ENCODE measurements at places on chromosomes 5 and 9.

- DNase-seq = no peak
Observed at GRCh38 chr5:143652108-143652700, 159.8 kb upstream of the HMHB1 start.

- DNase-seq = peak; percentile 77
Observed at GRCh38 chr5:172283020-172283861, at the start of gene UBTD2. Gene UBTD2, minus strand, starts transcription at chr5:172283764. Its CDS starts 99 bp downstream, at chr5:172283665.

DNA sequence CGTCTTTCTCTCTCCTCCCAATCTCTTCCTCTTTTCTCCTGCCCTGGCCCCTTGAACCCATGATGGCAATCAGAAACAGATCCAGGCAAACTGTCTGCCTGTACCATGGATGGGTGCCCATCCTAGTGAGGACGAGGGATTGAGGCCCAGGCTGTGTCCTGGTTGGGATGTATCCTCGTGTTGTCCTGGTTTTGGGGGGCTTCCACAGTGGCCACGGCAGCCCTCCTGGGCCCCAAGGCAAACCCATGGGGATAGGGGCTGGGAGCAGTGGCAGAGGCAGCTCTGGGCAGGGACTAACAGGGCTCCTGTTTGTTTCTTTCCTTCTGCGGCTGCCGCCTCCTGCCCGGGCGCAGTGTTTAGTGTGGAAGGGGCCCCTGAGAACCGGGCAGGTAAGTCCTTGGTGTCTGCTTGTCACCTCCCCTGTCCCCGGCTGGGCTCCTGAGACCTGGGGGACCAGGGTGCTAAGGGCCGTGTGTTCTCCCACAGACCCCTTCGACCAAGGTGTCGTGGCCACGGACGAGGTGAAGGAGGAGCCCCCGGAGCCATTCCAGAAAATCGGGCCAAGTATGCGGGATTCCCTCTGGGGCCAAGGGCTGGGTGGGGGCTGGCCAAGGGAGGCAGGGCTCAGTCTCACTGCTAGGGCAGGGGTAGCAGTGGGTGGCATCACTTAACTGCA lies 70.0 kb downstream of the AMBP start:
- DNase-seq = no peak

GRCh38 chr5:78605611-78606010 lies 43.0 kb downstream of the LHFPL2 start:
- DNase-seq = no peak

DNA sequence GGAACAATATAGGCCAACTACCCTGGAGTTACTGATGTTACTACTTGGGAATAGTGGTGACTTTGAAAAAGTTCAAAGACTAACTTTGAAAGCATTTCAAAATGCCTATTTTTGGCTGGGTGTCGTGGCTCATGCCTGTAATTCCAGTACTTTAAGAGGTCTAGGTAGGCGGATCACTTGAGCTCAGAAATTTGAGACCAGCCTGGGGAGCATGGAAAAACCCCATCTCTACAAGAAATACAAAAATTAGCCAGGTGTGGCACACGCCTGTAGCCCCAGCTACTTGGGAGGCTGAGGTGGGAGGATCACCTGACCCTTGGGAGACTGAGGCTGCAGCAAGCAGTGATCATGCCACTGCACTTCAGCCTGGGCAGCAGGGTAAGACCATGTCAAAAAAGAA lies 105.3 kb downstream of the ARRDC3 start:
- DNase-seq = no peak

DNA sequence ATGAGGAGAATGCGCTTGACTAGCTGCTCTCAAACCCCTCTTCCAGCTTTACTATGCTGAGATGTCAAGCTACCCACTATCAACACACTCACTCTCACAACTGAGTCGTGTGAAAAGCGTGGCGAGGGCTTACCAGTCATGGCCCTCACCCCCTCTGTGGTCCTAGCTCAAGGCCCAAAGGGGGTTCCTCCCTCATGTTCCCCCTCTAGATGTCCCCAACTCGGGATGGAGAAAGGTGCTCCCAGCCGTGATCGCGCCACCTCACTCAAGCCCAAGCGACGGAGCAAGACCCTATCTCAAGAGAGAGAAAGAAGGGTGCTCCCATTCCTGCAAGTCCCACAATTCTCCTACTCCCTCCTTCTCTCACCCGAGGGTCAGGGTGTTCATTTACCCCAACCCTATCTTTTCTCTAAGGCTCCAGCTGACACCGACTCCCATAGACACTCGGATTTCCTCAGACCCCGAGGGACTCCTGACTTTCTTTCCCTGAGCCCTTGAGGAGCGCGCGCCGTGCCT lies 559 bp downstream of the SLC38A9 start:
- no peak for DNase-seq

GRCh38 chr9:115882911-115883310 lies 270.7 kb upstream of the PAPPA start:
- no peak for DNase-seq

DNA sequence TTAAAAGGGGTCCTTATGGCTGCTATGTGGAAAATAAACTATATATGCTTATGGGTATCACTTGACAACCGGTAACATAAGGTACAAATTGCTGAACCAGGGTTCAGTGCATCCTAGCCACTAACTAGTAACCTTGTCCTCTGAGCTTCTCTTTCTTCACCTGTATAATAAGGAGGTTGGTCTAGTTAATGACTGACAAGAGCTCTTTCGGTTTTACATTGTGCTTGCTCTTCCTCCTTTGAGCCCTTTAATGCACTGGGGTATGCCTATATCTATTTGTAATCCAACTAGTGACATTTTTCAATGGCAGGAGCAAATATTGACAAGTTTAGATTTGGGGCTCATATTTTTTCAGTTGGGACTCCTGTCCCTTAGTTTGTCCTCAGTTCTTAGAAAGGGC lies 66.1 kb downstream of the NPR3 start:
- no peak for DNase-seq

DNA sequence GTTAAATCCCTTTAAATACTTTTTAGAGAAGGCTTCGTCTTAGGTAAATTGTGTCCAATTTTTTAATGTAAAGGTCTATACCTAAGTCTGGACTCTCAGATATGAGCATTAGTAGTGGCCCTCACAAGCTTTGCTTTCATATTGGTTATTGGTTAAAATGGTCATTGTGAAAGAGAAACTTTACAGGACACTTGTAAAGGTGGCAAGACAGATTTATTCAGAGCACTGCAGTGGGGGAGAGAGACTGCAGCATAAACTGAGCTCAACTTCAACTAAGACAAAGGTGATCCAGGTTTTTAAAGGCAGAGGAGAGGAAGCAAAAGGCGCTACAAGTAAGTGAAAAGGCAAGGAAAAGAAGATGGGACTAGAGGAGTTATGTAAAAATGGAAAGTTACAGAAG lies 157.7 kb downstream of the PARP8 start:
- no peak for DNase-seq

GRCh38 chr5:133232011-133232410 lies 180.2 kb downstream of the HSPA4 start:
- no peak for DNase-seq

DNA sequence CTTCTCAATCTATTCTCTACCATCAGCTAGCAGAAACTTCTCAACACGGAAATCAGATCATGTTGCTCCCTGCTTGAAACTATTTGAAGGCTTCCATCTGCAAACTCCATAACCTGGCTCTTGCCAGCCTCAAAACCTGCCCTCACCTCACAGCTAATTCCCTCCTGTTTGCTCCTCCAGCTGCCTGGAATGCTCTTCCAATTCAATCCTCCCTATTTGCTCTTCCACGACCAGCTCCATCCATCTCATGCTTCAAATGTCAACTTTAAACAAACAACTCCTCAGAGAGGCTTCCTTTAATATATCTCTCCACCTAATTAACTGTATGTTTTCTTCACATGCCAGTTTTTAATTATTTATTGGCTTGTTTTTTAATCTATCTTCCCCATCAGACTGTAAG lies 1.5 kb downstream of the PLAA start:
- no peak for DNase-seq

DNA sequence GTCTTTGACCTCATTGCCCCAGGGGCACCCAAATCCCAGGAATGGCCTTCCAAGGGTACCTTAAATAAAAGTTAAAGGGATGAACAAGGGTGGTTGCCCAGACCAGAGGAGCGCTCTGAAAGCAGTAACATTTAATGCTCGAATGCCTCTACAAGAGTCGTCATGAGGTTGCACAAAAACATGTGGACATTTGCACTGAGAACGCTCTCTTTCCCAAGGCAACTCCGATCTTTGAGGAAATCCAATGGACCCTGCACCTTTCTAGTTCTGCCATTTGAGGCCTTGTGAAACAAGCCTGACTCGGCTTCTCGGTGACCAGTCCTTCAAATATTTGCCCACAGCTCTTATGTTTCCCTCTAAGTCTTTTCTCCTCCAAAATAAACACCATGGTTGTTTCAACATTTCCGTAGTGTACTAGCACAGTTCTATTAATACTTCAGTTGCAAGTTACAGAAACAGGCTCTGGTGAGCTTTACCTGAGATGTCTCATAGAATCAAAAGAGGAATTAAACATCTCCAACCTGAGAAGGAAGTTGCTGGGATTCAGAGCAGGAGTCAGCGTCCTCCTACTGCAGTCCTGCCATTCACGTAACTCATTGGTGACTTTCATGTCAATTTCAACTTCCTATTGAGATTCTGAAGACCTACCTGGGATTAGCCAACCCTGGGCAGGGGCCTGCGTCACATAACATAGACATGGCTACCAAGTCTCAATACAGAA lies 168.8 kb upstream of the RAI14 start:
- no peak for DNase-seq

GRCh38 chr9:133701981-133702797 lies 36.0 kb downstream of the SARDH start:
- peak; percentile 70 for DNase-seq

DNA sequence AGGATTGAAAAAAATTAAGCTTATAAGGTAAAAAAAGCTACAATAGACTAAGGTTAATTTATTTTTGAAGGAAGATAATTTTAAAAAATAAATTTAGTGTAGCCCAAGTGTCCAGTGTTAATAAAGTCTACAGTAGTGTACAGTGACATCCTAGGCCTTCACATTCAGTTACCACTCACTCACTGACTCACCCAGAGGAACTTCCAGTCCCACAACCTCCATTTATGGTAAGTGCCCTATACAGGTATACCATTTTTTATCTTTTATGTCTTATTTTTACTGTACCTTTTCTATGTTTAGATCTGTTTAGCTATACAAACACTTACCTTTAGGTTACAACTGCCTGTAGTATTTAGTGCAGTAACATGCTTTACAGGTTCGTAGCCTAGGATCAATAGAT lies 79.8 kb upstream of the ZNF462 start:
- DNase-seq = no peak

- DNase-seq = no peak
Observed at GRCh38 chr5:9686216-9686615, 56.1 kb upstream of the TAS2R1 start.

DNA sequence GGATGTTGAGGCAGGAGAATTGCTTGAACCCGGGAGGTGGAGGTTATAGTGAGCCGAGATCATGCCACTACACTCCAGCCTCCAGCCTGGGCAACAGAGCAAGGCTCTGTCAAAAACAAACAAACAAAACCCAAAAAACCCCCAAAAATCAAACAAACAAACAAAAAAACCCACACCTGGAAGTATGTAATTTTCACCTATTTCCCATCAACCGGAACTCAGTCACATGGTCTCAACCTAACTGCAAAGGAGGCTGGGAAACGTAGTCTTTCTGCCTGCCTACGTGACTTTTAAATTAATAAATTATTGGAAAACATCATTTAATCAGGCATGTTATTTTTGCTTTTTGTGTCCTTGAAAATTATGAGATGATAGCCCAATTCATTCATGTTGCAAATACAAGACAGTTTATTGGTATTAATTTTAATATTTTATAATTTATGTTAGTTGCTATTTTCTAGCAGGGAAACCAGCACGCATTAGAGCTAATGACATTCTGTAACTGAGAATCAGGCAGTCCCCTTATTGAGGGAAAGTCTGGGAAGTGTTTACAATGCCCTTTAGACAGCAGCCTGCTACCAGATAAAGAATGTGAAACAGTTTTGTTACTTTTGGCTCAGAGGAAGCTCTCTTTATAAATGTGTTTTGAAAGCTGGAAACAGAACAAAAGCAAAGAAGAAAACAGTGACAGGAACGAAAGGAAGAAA lies 110.3 kb downstream of the NXNL2 start:
- no peak for DNase-seq

DNA sequence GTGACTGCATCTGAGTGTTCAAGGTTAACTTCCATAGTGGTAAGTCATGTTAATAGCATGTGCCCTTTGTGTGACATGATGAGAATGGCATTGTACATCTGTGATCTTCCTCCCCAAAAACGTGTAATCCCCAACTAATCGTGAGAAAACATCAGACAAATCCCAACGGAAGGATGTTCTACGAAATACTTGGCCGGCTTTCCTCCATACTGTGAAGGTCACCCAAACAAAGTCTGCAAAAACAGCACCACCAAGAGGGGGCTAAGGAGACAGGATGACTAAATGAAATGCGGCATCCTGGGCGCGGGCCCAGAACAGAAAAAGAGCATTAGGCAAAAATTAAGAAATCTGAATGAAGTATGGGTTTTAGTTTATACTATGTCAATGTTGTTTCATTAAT lies 81.8 kb downstream of the MED10 start:
- DNase-seq = no peak

DNA sequence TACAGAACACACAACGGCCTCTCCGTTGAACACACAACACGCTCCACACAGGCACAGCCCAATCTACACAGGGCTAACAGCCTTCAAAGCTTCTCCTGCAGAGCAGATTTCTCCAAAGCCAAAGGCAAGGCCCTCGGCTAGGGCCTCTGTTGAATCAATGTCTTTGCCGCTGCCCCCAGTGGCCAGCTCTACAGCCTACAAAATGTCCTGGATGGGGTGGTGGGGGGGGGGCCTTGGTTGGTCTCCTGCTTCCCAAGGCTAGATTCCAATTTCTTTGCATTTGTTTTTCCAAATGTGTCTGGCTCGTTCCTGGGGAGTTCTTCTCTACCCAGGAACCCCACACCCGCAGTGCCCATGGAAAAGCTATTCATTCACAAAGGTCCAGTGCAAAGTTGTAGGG lies 167.2 kb downstream of the PAX5 start:
- DNase-seq = no peak

- no peak for DNase-seq
Observed at GRCh38 chr9:376115-376514, 161.4 kb downstream of the DOCK8 start.

DNA sequence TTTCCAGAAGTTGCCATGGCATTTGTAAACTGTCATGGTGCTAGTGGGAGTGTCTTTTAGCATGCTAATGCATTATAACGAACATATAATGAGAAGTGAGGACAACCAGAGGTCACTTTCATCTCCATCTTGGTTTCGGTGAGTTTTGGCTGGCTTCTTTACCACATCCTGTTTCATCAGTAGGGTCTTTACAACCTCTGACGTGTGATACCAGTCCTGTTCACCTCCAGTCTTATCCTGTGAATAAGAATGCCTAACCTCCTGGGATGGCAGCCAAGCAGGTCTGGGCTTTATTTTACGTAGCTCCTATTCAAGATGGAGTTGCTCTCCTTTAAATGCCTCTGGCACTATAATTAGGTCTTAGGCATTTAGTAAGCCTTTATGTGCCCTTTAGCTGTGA lies 20.4 kb upstream of the RFK start:
- DNase-seq = no peak

All from stimulated activated CD4-positive, alpha-beta T cell treated with anti-CD3 and anti-CD28 coated beads, Interleukin-4, amount 100 ng/mL, for 1 hour (primary cell).